ENCODE measurements at places on chromosomes 1 and 21. TPM values are rescaled to one million over a fixed set of nuclear protein-coding genes. Genes with fewer than 3 reads are reported as not detected.

SIM2 gene
- total RNA-seq: not detected

HAO2 gene
- not detected for total RNA-seq

NBPF6 gene
- total RNA-seq: not detected

FAM167B gene
- not detected for total RNA-seq

PPM1J gene
- total RNA-seq: 0.63 TPM

SYT2 gene
- under 0.01 TPM for total RNA-seq

Data from mononuclear cell (primary cell).